Colonic mucosa (tissue), 4 donors: ENCODE measurements at places on chromosomes 11 and 22.

- DNase-seq, result no peak
Observed at GRCh38 chr11:14124886-14125285, 162.4 kb downstream of the SPON1 start.

DNA sequence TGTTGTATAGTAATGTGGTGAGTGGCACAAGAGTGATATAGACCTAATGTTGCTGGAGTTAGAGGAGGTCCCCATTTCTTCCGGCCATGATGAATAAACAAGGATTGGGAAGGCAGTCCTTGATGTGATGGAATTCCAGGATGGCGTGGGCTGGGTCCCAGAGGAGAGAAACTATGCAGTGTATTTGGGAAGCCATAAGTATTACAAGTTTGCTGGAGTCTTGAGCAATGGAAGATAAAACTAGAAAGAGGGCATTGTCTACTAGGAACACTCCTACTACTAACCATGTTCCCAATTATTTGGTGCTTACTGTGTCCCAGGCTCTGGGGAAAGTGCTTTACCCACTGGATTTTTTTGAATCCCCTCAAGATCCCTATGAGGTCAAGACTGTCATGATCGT lies 20.0 kb downstream of the LDLRAD3 start:
- DNase-seq, result no peak

DNA sequence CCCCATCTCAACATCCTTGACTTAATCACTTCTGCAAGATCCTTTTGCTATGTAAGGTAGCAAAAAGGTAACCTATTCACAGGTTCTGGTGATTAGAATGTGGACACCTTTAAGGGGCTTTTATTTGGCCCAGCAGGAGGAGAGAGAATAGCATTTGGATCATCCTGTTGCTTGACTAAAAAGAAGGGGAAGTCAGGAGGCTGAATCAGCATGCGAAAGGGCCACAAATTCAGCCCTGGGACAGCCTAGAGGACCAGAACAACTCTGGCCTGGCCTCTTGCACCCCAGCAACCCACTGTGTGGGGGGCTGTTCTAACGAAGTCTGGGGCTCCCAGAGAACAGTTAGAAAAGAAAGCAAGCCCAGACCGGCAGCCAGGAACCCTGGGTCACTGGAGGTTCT lies 3.2 kb upstream of the HMOX1 start:
- no peak for DNase-seq

GRCh38 chr11:12043959-12044791 lies 35.7 kb upstream of the DKK3 start:
- peak; percentile 78 for DNase-seq

- DNase-seq, result no peak
Observed at GRCh38 chr11:28176351-28176750, 68.2 kb downstream of the METTL15 start.

DNA sequence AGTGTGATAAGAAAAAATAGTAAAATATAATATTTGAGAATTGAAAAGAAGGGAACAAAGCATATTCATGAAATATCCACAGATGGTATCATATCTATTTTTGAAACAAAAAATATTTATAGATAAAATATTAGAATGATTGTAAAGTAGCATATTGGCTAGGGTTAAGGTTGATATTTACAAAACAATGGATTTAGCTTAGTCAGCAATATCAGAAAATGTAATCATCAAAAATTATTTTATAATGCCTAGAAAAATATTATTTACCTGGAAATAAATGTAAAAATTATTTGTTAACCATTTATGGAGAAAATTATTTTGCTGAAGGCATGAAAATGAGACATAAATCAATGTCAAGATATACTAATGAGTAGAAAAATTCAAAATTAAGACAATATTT lies 12.8 kb downstream of the FAM111B start:
- no peak for DNase-seq

DNA sequence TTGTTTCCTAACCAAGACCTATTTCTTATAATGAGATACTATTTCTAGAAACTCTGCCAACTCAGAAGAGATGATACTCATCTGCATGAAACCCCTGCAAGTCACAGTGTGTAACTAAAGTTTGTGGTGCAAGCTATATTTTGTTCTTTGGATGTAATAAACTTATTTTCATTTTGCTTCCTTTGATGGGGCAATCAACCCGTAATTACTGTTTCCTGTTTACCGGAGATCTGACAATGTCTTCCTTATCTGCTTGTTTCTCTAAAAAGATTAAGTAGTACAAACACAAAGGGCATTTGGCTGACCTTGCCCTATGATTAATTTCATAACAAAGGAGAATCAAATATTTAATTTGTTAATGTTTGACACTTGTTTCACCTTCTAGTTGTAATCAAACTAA lies 846.6 kb upstream of the ANO3 start:
- no peak for DNase-seq

GRCh38 chr11:78372114-78372768 lies 45.4 kb downstream of the GAB2 start:
- no peak for DNase-seq

GRCh38 chr11:11876458-11876857 lies 34.7 kb downstream of the USP47 start:
- DNase-seq, result no peak

- DNase-seq, result peak; percentile 75
Observed at GRCh38 chr11:87299041-87299481, 261.3 kb downstream of the TMEM135 start.

- no peak for DNase-seq
Observed at GRCh38 chr11:77512092-77512491, 38.2 kb upstream of the PAK1 start.

DNA sequence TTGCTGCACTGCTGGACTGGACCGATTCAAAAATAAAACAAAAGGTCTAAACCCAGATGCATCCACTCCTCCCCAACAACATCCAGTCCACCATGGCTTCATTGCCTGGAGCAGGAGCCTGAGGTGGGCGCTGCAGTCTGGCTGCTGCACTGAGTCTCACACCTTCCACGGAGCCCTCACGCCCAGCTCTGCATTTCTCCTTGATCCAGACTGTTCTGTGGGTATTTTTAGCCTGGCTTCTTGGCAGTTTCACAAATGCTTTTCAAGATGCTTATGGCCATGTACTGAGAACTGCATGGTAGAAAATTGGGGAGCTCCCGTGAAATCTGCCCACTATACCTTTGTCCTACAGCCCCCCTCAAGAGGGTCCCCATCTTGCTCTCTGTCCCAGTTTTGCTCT lies 53.3 kb upstream of the JAM3 start:
- DNase-seq, result no peak

- no peak for DNase-seq
Observed at GRCh38 chr22:38469306-38469781, 1.4 kb downstream of the KDELR3 start.

- DNase-seq, result no peak
Observed at GRCh38 chr11:65499713-65500386, 1.0 kb downstream of the MALAT1 start.

DNA sequence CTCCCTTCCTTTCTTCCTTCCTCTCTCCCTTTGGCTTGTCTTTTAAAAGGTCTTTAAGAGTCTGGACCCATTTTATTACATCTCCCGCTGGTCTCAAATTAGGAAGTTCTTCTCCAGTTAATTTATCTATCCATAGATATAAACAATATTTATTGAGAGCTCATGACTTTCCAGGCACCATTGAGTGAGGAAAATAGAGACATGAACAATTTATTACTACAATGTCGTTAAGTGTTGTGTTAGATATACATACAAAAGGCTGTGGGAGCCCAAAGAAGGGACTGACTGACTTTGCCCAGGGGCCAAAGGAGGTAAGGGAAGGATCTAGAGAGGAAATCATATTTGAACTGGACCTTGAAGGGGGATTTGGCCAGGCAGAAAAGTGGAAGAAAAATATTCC lies 51.6 kb upstream of the DEUP1 start:
- no peak for DNase-seq

DNA sequence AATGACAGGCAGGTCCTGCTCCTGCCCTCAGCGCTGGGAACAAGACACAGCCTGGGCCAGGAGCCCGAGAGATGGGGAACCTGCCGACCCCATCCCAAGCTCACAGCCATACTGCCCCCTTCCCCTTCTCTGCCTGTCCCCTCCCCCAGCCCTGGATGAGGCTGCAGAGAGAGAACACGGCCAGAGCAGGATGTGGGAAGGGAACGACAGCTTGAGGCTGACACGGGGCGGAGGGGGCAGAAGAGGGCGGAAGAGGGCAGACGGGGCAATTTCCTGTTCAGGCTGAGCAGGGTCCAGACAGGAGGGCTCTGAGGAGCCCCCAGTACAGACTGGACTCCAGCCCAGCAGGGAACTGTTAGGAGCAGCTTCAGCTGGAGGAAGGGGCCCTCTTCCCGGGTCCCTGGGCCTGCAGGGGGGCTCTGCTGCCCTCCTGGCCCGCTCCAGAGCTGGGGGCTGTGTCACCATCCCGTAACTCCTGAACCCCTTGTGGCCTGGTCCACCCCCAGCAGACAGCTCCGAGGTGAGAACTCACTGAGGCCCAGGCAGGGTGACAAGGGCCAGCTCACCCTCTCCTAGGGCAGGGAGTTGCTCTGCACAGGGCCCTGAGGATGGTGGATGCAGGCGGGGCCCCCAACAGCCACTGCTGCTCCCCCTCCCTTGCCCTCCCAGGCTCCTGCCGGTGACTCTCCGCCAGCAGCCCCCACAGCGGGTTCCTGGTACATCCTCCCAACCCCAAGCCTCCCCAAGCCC lies 5.7 kb downstream of the CTSD start:
- peak; percentile 60 for DNase-seq

- peak; percentile 77 for DNase-seq
Observed at GRCh38 chr11:60996381-60997138, 25.1 kb downstream of the CD6 start.

DNA sequence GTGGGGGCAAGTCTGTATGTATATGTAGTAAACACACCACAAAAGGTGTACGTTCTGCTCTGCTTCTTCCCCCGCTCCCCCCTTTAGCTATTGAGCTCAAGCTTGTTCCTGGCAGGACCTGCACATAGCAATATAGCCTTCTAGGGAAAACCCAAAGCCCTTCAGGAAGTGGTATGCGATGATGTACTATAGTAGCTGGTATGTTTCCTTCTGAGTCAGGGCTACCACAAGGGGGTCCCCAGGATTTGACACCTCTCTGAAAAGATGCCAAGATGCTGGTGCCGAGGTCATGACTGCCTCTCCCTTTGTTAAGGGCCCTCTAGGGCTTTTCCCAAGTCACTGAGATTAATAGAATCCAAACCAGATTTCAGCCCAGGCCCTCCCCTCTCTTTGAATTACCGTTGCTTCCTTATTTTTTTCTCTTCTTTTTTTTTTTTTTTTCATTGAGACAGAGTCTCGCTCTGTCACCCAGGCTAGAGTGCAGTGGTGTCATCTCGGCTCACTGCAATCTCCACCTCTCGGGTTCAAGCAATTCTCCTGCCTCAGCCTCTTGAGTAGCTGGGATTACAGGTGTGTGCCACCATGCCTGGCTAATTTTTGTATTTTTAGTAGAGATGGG lies 268.4 kb downstream of the ETS1 start:
- DNase-seq, result no peak

GRCh38 chr11:118789501-118790356 lies 1.2 kb downstream of the DDX6 start:
- DNase-seq, result peak; percentile 63

- DNase-seq, result peak; percentile 84
Observed at GRCh38 chr22:37559901-37560607, at the start of gene CDC42EP1. Gene CDC42EP1 (plus strand): TSS chr22:37560480. CDS start chr22:37566350, 5,870 bp downstream.

GRCh38 chr11:122028545-122028944 lies 87.5 kb downstream of the BLID start:
- DNase-seq, result no peak

- DNase-seq, result no peak
Observed at GRCh38 chr22:24599514-24599913, 3.5 kb upstream of the GGT1 start.

DNA sequence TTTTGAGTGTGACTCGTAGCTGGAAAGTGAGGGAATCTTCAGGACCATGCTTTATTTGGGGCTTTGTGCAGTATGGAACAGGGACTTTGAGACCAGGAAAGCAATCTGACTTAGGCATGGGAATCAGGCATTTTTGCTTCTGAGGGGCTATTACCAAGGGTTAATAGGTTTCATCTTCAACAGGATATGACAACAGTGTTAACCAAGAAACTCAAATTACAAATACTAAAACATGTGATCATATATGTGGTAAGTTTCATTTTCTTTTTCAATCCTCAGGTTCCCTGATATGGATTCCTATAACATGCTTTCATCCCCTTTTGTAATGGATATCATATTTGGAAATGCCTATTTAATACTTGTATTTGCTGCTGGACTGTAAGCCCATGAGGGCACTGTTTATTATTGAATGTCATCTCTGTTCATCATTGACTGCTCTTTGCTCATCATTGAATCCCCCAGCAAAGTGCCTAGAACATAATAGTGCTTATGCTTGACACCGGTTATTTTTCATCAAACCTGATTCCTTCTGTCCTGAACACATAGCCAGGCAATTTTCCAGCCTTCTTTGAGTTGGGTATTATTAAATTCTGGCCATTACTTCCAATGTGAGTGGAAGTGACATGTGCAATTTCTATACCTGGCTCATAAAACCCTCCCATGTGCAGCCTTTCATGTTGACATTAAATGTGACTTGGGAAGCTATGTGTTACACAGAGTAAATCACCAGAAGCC lies 11.0 kb downstream of the OR51E1 start:
- DNase-seq, result no peak

GRCh38 chr22:20013382-20013871 lies 3.2 kb downstream of the ARVCF start:
- DNase-seq, result peak; percentile 43

- peak; percentile 84 for DNase-seq
Observed at GRCh38 chr22:50674606-50675552, 2.3 kb downstream of the SHANK3 start.
